ENCODE measurements at places on chromosomes 5 and 9.

DNA sequence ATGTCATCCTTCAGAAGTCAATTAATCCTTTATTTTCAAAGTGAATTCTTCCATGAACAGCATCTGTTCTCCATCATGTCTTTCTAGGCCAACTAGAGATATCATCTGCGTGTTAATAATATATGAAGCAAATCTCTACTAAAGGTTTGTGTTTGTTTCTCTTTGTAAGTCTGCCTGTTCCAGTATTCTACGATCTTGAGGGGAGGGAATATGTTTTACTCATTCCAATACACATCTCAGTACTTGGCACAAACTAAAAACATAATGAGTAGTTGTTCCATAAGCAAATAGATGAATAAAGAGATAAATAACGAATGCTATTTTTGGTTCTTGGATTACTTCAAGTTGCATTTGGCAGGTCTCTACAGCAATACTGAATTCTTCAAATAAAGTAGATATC lies 470.7 kb upstream of the GRIN3A start:
- no peak for DNase-seq

GRCh38 chr5:8436924-8437323 lies 568.0 kb downstream of the MTRR start:
- DNase-seq: no peak

DNA sequence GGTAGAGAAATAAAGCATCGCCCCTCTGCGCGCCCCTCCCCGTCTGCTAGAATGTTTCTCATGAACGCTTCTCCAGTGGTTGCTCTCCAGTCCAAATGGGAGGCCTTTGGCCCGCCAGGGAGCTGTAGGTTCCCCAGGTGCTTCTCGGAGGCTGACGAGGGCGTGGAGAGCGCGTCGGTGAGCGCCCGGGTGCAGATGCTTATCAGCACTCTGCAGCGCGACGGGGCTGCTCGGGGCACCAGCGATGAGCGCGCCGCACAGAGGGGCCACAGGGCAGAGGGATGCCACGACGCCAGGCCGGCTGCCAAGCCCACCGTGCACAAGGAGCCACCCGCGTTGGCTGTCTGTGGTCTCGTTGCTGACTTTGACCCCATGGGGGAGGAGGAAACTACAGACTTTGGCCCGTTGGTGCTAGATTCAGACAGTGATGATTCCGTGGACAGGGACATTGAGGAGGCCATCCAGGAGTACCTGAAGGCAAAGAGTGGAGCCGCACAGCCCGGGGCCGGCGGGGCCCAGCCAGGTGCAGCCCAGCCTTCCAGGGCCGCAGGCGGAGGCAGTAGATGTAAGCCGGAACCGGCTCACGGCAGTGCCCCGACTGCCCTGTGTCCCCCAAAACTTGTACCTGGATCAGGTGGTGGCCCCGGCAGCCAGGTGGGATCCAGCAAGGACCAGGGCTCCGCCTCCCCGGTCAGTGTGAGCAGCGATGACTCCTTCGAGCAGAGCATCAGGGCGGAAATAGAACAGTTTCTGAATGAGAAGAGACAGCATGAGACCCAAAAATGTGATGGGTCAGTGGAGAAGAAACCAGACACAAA lies 5.1 kb downstream of the PPP1R26 start:
- DNase-seq: no peak

DNA sequence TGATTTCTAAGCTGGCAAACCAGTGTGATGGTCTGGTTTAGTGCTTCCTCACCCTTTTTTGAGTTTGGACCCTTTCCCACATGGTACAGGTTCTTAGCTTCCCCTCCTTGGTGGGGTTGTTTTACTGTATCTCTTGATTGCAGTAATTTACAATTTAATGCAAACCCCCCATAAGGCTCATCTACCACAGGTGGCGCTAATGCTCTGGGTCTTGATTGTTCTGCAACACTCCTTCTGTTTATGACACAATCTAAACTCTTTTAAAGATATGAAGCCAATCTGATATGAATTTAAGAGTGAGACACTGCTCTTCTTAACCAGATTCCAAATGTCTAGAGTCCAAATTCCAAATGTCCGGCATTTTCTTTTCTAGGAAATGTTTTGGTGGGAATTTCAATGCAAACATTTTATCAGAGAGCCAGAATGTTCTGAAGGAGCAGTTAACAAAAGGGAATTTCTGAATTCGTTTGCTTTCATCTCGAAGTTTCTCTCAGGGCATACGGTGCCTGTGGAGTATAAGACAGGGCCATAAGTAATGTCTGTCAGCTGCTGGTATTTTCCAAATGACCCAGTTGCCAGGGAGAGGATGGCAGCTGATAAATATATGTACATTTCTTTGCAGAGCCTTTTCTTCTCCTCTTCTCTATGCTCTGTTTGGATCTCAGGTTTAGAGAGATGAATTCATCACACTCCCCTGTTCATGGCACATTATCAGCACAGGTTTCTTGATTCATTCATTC lies 246.8 kb downstream of the ARHGAP26 start:
- DNase-seq: peak; percentile 67

DNA sequence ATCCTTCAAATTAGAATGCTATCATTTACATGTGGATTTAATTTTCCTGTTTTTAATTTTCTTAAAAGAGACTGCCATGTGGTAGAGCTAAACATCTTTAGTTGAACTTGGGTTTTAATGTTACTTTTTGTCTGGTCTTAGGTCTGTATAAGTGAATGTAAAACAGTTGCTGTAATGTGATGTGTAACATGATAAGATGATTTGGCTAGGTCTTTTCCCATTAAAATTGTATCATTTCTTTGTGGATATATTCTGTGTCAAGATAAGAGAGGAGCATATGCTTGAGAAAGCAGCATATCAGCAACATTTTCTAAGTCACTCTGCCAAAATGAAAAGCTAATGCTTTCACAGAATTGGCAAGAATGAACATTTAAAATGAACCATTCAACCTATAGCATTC lies 18.5 kb downstream of the TMEM167A start:
- no peak for DNase-seq

GRCh38 chr9:95338243-95338642 lies 20.7 kb upstream of the FANCC start:
- no peak for DNase-seq

- no peak for DNase-seq
These were observed 5.7 kb upstream of the SYK start for GRCh38 chr9:90795871-90796317.

GRCh38 chr5:120017513-120017912 lies 388.2 kb downstream of the FAM170A start:
- DNase-seq: no peak

DNA sequence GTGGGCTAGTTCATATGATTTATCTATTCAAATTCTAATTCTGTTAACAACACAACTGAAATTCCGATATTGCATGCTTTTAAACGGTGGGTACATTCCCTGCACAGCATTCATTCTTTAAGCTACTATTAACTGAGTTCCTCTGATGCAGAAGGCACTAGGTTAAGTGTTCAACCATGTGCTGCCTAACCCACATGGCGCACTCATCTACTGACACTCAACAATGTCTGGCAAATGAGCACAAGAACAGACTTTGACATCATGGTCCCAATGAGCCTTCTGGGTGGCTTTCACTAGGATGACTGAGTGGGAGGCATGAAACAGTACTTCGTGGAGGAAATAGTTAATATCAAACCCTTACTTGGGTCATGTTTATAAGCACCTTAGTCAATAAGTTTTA lies 10.2 kb downstream of the NREP start:
- DNase-seq: no peak

GRCh38 chr5:99000876-99001275 lies 72.1 kb upstream of the CHD1 start:
- DNase-seq: no peak

- DNase-seq: no peak
These were observed 81.0 kb downstream of the PRDM6 start for GRCh38 chr5:123170061-123170460.

DNA sequence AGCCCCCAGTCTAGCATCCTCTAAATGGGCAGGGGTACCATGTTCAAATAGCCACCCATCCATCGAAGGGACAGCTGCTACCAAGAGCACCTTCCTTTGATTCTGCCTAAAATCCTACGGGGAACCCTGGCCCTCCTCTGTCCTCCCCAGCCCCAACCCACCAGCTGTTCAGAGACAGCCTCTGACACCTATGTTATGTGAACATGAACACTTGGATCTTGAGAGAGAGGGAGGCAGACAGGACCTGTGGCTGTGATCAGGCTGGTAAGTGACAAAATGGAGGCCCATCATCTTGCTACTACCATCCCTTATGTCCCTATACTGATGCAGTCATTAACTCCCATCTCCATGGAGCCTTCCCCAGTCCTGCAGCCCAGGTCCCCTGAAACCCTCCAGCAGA lies 8.2 kb downstream of the SLC23A1 start:
- DNase-seq: no peak

- DNase-seq: no peak
These were observed 121.9 kb upstream of the PIK3R1 start for GRCh38 chr5:68093455-68094159.

- DNase-seq: no peak
These were observed 42.3 kb upstream of the DHFR start for GRCh38 chr5:80697100-80697499.

GRCh38 chr5:175687231-175687701 lies 29.4 kb downstream of the HRH2 start:
- no peak for DNase-seq

GRCh38 chr9:20618361-20618802 lies 3.9 kb downstream of the MLLT3 start:
- no peak for DNase-seq

DNA sequence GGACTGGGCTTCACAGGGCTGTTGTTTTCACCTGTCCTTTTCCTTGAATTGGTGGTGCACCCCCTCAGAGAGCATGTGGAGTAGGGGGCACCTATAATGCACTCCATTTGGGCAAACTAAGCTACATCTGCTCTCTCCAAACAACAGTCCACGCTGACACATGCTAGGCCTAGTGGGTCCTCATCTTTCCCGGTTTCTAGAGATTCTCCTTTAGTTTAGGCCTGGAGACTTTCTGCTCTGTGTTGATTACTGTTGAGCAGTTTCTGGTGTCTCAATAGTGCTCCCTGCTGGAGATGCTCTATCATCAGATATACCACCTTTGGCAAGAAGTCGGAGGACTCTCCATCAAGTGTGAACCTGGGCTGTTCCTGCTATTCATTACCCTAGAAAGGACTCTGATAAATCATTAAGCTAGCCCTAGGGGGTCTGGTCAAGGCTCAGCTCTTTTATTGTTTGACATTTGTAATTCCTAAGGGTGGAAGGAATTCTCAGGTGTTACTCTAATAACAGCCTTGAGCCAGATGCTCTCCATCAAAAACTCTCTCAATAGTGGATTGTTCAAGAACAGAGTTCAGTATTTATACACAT lies 64.0 kb upstream of the FYB1 start:
- peak; percentile 74 for DNase-seq

GRCh38 chr9:81035171-81035570 lies 654.2 kb downstream of the TLE1 start:
- DNase-seq: no peak

DNA sequence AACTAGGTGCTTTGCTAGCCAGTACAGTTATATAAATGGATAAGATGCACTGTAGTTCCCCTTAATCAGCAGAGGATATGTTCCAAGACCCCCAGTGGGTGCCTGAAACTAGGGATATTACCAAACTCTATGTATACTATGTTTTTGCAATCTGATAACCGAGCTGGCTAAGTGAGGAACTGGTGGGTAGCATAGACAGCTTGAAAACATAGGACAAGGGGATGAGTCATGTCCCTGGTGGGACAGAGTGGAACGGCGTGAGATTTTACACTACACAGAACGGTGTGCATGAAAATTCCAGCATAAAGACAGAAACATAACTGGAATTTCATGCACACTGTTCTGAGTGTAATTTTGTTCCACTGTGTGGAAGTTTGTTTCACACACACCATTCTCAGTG lies 86.9 kb downstream of the BASP1 start:
- DNase-seq: no peak

DNA sequence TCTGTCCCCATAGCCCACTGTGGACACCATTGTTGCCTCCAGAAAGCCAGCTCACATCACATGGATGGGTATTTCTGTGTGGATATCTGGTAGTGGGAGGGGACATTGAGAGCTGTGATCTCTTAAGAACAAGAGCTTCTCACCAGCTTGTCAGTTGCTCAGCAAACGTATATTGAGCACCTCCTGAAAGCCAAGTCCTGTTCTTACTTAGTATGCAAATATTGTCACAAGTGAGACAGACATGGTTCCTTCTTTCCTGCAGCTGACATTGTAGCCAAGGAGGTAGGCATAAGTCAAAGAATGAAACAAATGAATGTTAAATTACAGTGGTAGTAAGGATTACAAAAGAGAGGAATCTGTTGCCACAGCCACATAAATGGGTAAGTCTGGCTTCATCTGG lies 3.8 kb downstream of the TCOF1 start:
- DNase-seq: no peak

DNA sequence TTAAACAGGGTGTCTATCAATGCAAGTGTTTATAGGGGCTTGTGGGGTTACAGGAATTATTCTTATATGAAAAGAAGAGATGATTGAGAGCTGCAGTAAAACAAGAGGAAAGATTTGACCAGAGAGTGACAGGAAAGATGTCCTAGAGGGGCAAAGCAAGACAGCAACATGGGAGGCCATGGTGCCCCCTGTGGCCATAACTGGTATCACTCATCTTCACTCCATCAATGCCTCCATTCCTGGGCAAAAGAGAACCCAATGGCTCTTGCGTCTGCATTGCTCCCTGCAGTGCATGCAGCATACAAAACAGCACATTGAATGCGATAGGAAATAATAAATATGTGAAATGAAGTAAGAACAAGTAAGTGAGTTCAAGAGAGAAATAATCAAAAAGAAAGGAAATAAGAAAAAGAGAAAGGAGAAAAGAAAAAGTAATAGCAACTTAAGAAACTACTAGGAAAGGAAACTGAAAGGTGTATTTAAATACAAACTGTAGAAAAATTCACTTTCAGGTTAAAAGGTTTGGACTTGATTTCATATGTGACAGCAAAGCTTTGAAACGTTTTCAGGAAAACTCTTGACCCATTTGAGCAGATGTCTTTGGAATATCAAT lies 206.6 kb downstream of the SEMA5A start:
- DNase-seq: no peak

- no peak for DNase-seq
These were observed 40.2 kb downstream of the NLN start for GRCh38 chr5:65762234-65762633.

DNA sequence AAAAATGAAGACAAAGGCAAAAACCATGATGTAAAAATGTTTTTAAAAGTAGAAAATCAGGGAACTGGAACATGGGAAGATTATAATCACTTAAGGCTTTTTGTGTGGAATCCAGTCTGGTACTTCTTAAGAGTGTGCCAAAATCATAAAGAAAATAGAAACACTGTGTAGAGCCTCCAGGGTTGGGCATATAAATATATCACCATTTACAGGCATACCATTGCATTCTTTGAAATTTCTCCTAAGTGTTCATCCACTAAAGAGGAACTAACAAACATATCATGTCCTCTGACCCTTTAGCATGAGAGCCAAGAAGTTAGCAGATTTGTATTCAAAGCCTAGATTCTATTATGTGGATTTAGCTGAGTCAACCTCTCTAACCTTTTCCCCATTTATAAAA lies 93.3 kb downstream of the SLF1 start:
- no peak for DNase-seq

- no peak for DNase-seq
These were observed 139.8 kb downstream of the ESM1 start for GRCh38 chr5:54845567-54845941.

GRCh38 chr5:9452181-9452580 lies 93.7 kb downstream of the SEMA5A start:
- DNase-seq: no peak

Measured in stimulated activated CD4-positive, alpha-beta T cell treated with anti-CD3 and anti-CD28 coated beads, Interleukin-4, amount 100 ng/mL, for 24 hours (primary cell).